ENCODE measurements at places on chromosomes 2 and 18.

GRCh38 chr2:69994166-69994565 lies 32.7 kb upstream of the ASPRV1 start:
- DNase-seq, result no peak

DNA sequence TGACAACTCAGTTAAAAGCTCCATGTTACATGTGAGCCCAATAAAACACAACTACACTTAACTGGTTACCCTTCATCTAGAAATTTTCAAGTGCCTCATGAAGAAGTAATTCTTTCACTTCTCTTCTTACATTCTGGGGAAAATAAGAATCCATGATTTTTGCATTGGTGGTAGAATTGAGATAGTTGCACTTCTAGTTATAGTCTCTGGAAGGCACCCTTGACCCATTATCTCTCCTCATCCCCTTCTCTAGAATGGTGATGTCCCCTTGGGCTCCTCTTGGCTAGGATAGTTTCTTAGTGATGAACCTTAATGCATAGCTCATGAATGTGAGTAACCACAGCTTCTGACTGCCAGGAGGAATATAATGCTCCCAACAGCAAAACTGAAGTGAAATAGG lies 3.6 kb downstream of the LGALSL start:
- no peak for DNase-seq

- DNase-seq, result no peak
Observed at GRCh38 chr18:5142131-5142530, 54.9 kb downstream of the AKAIN1 start.

GRCh38 chr2:6352906-6353515 lies 512.7 kb downstream of the CMPK2 start:
- no peak for DNase-seq

DNA sequence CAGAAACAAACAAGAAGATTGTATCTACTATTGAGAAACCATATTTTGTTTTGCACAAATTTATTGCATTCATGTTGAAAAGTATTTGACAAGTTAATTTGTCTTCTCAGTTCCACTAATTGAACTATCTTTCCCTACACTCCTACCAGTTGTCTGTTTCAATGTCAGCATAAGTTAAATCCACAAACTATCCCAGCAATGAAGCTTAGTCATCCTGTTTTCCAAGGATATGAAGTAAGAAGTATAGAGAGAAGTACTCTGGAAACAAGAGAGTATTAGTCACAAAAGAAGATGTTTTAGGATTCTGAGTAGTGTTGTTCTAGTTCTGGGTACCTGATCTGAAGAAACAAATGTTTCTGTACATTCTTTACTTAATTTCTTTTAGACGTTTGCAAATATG lies 261.6 kb upstream of the ZNF804A start:
- no peak for DNase-seq

DNA sequence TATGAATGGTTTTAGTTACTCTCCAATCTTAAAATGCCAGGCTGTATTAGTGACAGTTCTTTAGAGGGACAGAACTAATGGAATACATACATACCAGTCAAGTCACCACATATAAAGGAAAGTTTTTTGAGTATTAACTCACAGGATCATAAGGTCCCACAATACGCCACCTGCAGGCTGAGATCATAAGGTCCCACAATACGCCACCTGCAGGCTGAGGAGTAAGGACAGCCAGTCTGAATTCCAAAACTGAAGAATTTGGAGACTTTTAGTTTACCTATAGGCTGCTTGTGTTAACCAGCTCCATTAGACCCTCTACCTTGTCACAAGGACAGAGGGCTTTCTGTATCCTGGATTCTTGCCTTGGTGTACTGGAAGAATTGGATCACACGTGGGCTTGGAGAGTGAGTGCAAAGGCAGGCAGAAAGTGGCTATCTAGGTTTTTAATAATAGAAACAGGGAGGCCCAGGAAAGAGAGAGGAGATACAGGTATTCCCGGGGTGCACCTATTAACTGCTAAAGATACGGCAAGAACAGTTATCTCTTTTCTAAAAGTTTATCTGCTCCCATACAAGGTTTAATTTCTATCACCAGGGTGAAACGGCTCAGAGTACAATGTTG lies 234.9 kb upstream of the CYRIA start:
- no peak for DNase-seq

DNA sequence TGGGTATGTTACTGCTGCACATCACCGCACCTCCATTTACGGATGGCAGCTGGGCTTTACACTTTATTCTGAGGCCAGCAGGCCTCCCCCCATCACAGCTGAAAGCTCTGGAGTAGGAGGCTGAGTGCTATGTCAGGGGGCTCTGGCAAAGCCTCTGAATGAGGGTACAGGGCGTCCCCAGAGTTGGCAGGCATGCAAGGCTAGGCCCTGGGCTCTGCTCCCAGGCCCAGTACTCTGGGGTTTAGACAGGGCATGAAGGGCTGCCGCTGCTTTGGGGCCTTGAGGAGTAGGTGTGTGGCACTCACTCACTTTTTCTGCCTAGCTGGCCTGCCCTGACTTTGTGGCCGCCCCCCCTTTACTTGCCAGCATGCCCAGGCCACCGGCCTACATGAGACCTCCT lies 90.8 kb downstream of the WDSUB1 start:
- no peak for DNase-seq

- no peak for DNase-seq
Observed at GRCh38 chr2:193542762-193543161, 1348.0 kb upstream of the TMEFF2 start.
